Smooth muscle cell of trachea (primary cell): ENCODE measurements at places on chromosomes 7 and 10. TPM values are rescaled to one million over a fixed set of nuclear protein-coding genes. Genes with fewer than 3 reads are reported as not detected.

CREB5 gene
- total RNA-seq: 37.7 and 48.1 TPM in 2 replicates

TEX36 gene
- total RNA-seq: 0.44 TPM in 1 of 2 replicates, not detected in the other

TRIL gene
- total RNA-seq: 0.50 and 0.58 TPM in 2 replicates

LMOD2 gene
- total RNA-seq: not detected in 2 replicates

BTBD16 gene
- total RNA-seq: 0.15 TPM in 1 of 2 replicates, not detected in the other

CYP2C18 gene
- total RNA-seq: 0.17 TPM in 1 of 2 replicates, not detected in the other

LAMB1 gene
- 478 and 504 TPM in 2 replicates for total RNA-seq

SEMA3C gene
- 156 and 163 TPM in 2 replicates for total RNA-seq

CLCN1 gene
- total RNA-seq: not detected in 2 replicates

MMP21 gene
- total RNA-seq: 0.17 TPM in 1 of 2 replicates, not detected in the other

CHN2 gene
- 0.17 and 0.29 TPM in 2 replicates for total RNA-seq

DGKI gene
- 1.7 and 4.0 TPM in 2 replicates for total RNA-seq
